ENCODE measurements at places on chromosomes 1 and 21.

DNA sequence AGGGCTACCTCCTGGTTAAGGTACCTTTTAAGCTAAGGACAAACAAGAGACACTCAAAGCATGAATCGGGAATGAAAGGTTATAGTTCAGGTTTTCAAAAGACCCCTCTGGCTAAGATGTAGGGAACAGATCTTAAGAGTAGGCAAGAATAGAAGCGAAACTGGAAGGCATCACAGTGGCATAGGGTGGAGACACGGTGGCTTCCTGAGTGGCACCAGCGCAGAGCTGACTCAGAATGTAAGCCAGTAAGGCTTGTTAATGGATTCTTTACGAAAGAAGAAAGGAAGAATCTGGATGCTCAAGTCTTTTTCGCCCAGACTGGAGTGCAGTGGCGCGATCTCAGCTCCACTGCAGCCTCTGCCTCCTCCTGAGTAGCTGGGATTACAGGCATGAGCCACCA, 21.2 kb downstream of the PADI6 start:
- DNase-seq, result peak; percentile 30

- peak; percentile 18 for DNase-seq
Measured at GRCh38 chr21:46153247-46154154, 1.9 kb downstream of the FTCD start.

DNA sequence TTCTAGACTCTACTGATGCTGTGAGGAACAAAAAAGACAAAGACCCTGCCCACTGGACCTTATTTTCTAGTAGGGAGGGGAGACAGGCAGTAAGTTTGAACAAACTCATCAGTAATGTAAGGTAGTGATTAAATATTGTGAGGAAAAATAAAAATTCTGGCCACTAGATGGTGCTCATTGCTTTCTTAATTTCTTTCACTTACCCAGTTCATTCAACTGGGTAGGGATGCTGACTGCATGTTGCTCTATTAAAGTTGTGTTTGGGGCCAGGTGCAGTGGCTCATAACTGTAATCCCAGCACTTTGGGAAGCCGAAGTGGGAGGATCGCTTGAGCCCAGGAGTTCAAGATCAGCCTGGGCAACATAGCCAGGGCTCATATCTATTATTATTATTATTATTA, 6.3 kb upstream of the KYAT3 start:
- no peak for DNase-seq

GRCh38 chr1:1189111-1189510, 15.4 kb downstream of the TTLL10 start:
- peak; percentile 4 for DNase-seq

DNA sequence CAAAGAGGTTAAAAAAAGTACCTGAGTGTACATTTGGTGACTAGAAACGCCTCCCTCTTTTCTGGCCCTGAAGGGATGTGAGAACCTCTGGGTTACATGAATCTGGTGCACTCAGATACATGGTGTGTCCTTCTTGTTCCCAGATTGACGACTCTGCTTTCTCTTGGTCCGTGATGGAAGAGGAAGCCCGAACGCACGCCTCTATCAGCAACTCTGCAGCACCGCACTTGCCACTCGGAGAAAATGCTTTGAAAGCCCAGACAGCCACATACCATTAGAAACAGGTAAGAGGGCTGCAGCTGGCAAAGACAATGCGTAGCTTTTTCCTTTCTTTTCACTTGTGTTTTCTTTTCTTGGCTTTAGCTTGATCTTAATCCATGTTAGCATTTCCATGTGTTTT, 21.1 kb upstream of the ZBTB21 start:
- DNase-seq, result no peak
